ENCODE measurements at places on chromosomes 2 and 18.

- no peak for DNase-seq
Measured at GRCh38 chr2:194822097-194822496, 834.9 kb upstream of the SLC39A10 start.

- no peak for DNase-seq
Measured at GRCh38 chr2:147031897-147032296, 812.9 kb upstream of the ACVR2A start.

DNA sequence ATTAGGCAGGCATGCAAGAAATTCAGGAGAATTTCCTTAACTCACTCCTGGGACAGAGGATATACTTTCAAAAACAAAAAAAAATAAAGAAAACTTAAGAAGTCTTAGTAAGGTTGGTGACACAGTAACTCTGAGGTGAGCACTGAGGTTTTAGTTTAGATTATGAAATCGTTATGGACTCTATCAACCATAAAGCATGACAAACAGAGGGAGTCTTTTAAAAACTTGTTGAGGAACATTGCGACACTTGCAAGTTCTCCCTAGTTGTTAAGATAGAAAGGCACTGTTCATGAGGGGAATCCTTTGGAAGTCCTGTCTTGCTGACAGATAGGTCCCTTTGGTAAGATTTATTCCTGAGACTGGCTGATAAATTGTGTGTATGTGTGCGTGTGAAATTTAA is 194.3 kb upstream of the ERBB4 start:
- DNase-seq, result no peak

DNA sequence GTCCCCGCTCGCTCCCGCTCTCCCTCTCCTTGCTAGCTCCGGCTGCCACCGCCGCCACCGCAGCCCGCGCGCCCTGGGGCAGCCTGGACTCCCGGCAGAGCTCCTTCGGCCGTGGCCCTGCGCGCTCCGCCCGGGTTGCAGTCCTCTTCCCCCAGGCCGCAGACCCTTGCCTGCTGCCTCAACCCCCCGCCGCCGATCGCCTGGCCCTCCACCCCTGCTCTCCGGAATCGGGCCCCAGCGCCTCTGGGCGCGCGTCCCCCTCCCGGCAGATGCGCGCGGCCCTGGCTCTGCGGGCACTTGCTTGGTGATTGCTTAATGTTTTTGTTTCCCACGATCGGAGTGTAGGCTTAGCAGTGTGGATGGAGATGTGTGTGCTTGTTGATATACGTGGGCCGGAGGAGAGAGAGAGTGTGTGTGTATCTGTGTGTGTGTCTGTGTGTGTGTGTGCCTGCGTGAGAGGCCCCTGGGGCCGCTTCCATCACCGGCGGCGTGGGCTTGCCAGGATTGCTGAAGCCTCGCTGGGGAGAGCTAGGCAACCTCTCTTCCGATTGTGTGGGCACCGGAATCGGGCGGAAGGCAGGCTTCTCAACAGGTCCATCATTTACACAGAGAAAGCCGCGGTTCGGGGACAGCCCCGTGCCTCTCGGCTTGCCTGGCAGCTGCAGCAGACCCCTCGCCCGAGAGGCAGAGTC is 877 bp downstream of the INHBB start:
- DNase-seq, result peak; percentile 91

GRCh38 chr2:149058936-149059335 is 20.4 kb downstream of the LYPD6B start:
- DNase-seq, result no peak

DNA sequence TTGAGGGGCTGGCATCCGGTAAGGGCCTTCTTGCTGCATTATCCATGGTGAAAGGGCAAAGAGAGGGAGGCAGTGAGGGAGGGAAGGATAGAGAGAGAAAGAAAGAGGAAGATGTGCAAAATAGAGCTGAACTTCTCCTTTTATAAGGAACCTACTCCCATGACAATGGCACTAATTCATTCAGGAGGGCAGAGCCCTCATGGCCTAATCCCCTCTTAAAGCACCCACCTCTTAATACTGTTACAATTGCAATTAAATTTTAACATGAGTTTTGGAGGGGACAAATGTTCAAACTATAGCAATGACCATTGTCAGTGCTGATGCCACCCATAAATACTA is 60.2 kb downstream of the CXCR4 start:
- DNase-seq, result no peak

DNA sequence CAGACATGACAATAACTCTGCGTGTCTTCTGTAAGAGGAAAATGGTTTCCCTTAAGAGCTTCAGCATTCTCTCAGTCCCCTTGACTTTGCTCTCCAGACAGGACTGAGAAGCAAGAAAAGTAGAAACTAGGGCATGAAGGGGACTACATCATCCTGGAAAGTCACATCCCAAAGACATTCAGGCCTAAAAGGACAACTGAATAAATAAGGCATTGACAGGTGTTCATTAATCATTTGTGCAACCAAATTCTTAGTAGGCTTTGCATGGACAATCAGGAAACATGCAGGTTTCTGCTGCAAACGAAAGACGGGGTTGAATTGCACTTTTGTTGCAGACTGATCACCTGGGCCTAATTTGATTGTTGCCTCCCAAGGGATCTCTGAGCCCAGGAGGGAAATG is 1.2 kb upstream of the SGPP2 start:
- DNase-seq, result no peak

DNA sequence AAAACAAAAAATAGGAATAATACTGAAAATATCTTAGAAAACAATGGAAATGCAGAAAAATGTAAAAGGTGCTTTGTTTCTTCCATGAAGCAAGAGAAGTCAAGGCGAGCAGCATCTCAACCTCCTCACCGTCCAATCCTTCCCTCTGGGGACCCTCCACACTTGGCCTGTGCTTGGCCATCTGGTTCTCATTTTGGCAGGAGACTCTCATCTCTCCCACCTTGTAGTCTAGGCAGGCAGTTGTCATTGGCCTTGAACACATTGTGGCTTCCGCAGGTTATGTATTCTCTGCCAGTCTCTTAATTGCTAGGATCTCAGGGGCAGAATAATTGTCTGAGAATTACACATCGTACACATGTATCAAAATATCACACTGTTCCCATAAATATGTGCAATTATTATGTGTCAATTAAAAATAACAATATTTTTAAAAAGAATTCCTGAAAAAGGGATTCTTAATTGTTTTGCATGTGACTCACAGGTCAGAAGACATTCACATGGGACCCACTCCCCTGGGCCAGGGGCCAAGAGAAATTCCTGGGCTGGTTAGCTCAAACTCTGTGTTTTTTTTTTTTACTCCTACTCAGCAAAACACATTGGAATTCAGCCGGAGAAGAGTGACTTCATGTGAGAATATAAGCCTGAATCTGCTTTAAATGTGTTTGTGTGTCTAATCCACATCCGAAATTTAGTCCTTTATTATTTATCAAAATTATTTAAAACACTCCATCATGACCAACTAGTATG is 14.0 kb upstream of the ANKRD62 start:
- no peak for DNase-seq

- DNase-seq, result no peak
Measured at GRCh38 chr2:134736167-134736880, 17.5 kb upstream of the TMEM163 start.

DNA sequence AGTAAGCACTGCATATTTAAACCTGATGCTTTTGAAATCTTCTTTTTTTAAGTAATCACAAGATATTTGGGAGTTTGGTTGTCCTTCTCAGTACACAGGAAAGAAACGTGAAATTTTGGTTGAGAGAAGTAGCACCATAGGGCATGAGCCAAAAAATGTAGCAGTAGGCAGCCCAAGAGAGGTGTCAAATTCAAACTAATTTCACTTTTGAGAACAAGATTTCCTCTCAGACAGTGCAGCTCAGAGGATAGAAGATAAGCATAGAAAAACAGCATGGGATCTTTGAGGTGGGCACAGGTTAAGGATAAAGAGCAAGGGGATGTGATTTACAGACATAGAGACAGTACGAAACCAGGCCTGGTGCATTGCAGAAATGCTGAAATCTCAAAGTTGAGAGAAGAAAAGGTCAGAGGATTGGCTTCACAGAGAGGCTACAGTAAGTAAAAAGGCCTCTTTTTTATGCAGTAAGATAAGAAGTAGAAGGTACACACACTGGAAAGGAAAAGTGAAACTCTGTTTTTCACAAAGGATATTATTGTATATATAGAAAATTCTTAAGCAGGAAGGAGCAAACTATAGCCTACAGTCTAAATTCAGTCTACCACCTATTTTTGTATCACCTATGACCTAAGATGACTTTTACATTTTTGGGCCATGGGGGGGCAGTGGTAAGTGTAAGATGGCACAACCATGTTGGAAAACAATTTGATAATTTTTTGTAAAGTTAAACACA is 89.8 kb downstream of the PKP4 start:
- DNase-seq, result peak; percentile 15

DNA sequence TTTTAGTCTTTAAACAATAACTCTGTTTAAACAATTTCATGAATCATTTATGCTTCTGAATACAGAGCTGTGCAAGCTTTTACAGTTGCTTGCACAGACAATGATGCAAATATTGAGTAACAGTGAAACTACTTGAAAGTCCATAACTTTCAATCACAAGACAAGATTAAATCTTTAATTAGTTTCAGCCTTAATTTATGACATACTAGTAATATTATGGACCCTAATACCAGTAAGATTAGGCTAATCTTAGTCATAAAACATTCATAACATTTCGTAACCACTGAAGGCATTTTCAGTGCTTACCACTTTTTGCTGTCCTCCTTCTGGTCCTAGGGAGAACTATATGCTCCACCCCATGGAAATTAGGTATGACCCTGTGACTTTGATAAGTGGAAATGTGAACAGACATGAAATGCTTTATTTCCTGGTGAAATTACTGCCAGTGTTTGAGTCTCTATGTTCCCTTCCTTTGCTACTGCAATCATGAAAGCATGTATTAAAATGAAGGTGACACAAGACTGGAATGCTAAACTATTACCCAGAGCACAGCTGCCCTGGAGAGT is 1.8 kb upstream of the COBLL1 start:
- DNase-seq, result no peak

DNA sequence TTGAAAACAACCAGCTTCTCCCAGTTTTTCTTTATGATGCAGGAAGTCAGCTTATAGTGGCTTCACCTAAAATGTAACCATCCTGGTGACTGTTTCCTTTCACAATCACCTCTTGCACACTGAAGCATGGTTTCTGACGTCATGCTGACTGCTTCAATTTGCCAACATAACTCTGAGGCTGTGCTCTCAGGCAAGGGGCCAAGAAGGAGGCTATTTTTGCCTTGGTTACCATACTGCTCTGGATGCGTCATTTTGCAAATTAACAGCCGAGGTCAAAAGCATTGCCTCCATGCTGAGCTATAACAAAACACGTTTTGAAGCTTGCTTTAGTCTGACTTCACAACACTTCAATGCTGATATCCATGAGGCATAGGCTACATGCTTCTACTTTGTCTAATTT is 397.8 kb downstream of the METTL4 start:
- peak; percentile 71 for DNase-seq

- no peak for DNase-seq
Measured at GRCh38 chr2:62733546-62733945, 28.0 kb downstream of the EHBP1 start.

GRCh38 chr2:170084820-170085491 is 93.0 kb upstream of the MYO3B start:
- DNase-seq, result no peak

- DNase-seq, result no peak
Measured at GRCh38 chr2:25740810-25741381, 67.5 kb upstream of the DTNB start.

DNA sequence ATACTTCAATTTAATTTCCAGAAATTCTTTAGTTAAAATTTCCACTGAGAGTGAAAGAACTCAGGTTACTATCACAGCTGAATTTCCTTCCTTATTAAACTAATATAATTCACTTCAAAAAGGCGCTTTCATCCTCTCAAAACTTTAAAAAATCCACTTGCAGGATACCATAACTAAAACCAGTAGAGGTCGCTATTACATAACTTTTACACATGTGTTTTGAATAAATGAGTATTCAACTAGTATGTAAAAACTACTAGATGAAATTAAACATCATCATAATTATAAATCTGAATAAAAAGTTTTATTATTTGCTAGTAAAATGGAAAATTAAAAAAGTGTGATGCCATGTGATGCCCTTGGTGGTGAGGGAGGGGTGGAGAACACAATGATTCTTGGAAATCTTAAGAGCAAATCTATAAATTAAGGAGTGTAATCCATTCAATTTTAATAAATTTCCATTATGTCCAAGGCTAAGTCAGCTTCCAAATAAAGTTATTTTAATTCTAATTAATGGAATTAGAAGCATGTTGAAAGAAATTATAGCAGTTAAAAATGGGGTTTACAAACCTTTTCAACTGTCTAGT is 61.4 kb downstream of the SOS1 start:
- peak; percentile 7 for DNase-seq

GRCh38 chr2:151287513-151288250 is 1.8 kb downstream of the NMI start:
- no peak for DNase-seq

GRCh38 chr2:221283896-221284545 is 288.1 kb downstream of the EPHA4 start:
- no peak for DNase-seq

- no peak for DNase-seq
Measured at GRCh38 chr2:64595397-64596176, 58.1 kb downstream of the SERTAD2 start.

DNA sequence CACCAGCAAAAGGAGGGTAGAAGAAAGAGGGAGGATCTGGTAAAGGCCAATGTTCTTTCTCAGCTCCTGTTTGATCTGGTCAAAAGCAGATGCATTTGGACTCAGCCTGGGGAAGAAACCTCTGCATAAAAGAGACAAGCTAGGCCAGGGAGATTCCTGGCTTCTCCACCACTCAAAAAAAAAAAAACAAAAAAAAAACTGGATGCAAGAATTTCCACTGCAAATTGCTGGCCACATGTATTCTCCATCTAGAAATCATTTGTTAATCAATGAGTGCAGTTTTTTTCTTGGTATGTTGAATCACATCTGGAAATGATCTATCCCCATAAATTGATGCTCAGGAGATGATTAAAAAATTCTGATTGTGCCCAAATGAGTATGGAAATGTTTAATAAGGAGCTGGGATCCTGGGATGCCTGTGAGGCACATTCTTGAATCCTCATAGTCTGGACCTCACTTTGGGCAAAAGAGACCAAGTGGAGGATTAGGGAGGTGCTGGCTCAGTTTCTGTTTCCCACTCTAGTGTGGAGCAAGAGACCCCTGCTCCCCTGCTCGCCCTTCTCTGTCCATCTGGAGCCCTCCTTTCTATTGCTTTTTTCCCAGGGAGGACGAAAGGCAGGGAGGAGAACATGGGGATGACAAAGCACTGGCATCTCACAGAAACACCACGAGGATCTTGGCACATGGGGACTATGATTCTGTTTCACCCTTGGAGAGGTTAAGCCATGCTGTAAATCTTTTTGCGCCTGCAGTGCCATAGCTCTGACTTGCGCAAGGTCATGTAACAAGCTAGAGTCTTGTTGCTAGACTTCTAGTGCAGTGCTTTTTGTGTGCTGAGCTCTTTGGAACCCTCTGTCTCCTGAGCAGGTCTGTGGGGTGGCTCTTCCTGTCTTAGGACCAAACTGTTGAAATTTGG is 57.6 kb downstream of the APOB start:
- DNase-seq, result no peak

GRCh38 chr2:120883607-120884440 is 148.2 kb downstream of the GLI2 start:
- no peak for DNase-seq

DNA sequence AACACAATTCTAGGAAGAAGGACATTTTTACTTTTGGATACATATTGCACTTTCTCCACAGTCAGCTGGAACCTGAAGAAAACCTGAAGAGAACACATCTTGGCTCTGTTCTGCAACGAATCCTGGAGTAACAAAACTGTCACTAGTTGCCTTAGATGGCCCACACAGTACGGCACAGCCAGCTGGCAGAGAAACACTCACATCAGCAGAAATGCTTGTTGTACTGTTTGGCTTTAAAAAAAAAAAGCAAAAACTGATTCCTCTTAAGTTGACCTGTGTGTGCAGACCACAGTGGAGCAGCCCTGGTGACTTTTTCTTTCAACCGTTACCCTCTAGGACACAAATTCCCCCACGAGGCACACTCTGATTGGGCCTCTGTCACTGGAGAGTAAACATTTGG is 152.3 kb upstream of the TWIST2 start:
- no peak for DNase-seq

Measured in spinal cord (tissue), 10 donors.